ENCODE measurements at places on chromosomes 11 and 22.

- no peak for DNase-seq
These were observed 8.5 kb downstream of the EMID1 start for GRCh38 chr22:29214232-29214631.

DNA sequence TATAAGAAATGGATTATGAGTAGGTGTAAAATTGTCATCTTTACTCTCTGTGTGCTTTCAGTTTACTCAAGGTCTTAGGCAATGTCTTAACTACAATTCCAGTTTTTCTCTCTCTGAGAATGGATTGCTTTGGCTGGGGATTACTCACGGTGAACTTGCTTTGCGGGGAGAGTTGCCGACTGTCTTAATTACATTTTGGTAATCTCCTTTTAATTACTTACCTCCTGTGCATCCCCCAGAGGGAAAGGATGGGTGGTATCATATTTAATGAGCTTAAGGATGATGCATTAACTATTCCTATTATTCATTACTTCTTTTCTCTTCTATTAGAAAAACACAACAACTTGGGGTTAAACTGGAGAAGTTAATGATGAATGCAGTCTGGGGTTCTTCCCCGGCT, 159.4 kb downstream of the MPPED1 start:
- no peak for DNase-seq

GRCh38 chr11:12845163-12845562, 164.0 kb upstream of the RASSF10 start:
- DNase-seq, result no peak

GRCh38 chr11:76637491-76638269, 32.9 kb downstream of the LRRC32 start:
- no peak for DNase-seq

GRCh38 chr11:121763526-121763925, 310.8 kb upstream of the SORL1-AS1 start:
- DNase-seq, result no peak

DNA sequence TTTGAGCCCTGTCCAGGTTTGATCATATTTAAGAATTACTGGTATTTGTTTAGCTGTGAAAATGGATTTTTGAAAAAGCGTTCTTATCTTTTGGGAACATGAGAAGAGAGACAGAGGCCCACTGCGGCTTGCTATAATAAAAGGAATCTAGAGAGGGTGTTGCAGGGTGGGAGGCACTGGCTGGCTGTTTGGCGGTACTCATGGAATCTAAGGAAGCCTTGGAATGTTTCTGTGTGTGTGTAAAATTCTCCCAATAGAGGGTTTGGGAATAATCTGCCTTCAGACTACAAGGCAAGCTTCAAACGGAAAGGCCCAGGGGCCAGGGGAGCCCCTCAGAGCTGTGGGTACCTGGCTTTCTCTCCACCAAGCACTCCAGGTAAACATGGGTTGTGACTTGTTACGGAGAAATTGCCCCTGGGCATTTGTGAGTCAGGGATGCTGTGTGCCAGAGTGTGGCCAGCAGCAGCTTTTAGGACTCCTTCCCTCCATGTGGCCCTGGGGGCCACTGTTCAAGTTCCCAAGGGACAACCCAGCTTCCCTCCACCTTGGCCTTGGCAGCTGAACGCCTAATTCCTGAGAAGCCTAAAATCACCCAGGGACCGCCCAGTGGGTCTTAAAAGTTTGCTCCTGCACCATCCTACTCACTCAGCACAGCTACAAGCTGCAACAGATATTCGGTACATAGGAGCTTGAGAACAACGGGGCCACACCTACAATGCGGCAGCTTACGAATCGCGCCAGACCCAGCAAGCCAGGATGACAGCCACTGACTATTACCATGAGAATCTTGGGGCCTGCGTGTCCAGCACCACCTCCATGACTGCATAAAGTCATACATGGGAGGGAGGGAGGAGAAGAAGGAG, 14.1 kb upstream of the SYT8 start:
- no peak for DNase-seq

GRCh38 chr22:42797011-42797410, 60.1 kb downstream of the ARFGAP3 start:
- no peak for DNase-seq

GRCh38 chr11:65894034-65894591, 3.6 kb downstream of the CCDC85B start:
- no peak for DNase-seq

DNA sequence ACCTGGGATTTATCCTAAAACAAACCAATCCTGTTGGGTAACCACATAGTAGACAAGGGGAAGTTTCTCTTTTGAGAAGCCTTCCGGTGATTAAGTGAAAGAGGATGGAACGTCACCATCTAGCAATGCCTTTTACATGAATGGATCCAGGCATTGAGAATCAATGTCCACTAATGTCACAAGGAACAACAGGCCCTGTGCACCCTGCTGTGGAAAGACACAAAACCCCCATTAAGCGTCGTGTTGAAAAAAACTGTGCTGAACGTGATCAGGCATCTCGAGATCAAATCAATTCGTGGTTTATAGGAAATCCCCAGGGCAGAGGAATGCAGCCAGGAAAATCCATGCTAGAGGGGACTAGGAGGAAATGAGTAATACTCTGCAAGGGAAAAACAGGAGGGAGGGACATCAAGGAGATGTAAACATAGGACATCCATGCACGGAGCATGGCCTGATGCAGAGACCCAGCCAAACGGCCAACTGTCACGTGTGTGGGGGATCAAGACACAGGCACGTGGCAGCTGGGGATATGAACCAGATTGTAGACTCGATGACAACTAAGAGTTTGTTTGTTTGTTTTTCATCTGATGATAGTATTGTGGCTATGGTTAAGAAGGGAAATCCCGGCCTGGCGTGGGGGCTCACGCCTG, 38.6 kb upstream of the CARS1 start:
- DNase-seq, result no peak

DNA sequence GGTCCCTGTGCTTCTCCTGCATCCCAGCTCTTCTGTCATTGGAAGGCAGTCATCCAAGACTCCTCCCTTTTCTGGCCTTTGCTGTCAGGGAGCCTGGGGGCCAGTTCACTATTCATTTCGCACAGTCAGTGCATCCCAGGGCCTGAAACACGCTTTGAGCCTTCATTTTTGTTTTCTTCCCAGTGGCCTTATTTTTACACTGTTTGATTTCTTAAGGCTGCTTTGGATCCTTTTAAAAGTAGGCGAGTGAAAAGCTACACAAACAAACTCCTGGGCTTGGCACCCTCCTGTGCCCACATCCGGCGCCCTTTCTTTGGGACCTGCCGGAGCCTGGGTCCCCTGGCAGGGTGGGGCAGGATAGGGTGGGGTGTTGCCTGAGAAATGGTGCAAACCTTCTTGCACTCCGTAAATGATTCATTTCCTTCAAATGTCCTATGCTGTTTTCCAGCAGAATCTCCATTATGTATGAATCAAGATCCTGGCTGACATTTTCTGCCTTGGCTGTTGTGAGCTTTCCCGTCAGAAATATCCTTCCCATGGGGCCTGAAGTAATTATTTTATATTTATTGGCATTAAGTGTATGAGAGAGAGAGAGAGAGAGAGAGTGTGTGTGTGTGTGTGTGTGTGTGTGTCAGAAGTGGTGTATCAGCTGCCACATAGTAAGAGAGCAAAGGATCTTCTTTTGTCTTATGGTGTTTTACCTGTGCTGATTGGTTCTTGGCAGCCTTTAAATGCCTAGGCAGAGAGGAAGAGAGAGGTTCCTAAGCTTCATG, 45.6 kb downstream of the BCR start:
- no peak for DNase-seq

- DNase-seq, result peak; percentile 10
These were observed 262.8 kb downstream of the BRD1 start for GRCh38 chr22:49564666-49565515.

DNA sequence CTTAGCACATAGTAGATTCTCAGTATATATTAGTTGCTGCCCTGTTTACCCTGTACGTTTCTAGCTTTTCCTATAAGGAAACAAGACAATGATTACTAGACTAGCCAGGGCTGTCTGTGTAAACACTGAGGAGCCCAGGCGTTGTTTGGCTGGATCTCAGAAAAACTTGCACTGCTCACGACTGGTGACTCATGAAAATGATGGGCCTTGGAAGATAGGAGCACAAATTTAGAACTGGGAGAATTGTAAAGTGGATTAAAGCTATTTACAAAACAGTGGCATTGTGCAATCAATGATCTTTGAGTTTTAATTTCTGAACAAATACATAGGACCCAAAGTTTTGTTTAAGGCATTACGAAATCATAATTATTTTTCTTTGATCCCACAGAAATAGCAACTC, 276.9 kb downstream of the FAM76B start:
- DNase-seq, result no peak

GRCh38 chr22:37681556-37682049, 4.5 kb upstream of the NOL12 start:
- DNase-seq, result peak; percentile 72

DNA sequence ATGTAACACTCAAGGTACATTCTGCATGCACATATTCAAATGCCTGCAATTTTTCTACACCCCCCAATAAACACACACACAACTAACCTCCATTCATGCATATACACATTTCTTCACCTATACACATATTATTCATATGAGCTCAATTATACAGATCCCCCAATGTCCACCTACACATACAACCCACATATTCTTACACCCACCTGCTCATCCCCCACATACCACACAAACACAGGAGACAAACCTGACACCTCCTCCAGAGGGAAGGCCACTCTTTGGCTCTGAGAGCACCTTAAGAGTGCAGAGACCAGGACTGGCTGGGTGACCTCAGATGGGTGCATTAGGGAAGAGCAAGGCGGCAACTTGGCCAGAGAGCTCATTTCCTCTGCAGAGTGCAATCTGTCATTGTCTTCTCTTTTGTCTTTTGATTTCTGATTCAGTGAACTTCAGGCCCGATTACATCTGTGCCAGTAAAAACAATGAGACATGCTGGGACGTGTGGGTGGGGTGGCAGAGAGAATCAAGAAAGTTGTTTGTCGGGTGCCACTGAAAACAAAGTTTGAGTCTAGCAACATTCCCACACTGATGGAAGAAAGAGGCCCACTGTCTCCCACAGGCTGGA, 208.4 kb downstream of the NXPE2 start:
- DNase-seq, result no peak

GRCh38 chr22:27791159-27791858, 10.2 kb downstream of the MN1 start:
- DNase-seq, result no peak

- no peak for DNase-seq
These were observed 53.8 kb downstream of the FLRT1 start for GRCh38 chr11:64089493-64089892.

DNA sequence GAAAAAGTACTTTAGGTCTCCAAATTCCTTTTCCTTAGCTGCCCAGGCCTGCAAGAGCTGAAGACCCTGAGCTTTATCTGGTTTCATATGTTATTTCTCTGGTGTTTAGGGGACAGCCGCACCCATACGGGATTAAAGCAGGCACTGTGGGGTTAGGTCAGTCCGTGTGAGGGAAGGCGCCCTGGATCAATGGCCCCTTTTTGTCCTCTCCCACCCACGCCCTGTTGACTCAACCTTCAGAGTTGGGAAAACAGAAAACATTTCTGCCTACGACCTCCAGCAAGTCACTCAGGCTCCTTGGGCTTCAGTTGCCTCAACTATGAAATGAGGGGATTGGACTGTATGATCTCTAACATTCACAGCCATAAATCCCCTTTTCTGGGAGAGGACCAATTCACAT, 55.2 kb upstream of the BARX2 start:
- no peak for DNase-seq

GRCh38 chr11:33926671-33927552, 35.0 kb upstream of the LMO2 start:
- no peak for DNase-seq

DNA sequence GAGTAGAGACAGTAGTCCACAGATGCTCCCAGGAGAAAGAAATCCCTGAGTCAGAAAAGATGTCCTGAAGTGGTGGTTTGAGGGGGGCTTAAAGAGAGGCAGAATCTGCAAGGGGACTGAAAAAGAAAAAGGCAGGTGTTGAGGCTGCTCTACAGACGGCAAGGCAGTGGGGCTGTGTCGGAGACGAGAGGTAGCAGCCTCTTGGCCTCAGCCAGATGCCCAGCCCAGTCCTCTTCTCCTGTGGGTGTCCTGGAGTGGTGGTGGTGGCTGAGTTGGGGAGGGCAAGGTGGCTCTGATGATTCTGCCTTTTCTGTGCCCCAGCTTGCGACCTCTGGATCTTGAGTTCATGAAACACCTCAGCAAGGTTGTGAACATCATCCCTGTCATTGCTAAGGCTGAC, 9.3 kb upstream of the WBP2NL start:
- no peak for DNase-seq

DNA sequence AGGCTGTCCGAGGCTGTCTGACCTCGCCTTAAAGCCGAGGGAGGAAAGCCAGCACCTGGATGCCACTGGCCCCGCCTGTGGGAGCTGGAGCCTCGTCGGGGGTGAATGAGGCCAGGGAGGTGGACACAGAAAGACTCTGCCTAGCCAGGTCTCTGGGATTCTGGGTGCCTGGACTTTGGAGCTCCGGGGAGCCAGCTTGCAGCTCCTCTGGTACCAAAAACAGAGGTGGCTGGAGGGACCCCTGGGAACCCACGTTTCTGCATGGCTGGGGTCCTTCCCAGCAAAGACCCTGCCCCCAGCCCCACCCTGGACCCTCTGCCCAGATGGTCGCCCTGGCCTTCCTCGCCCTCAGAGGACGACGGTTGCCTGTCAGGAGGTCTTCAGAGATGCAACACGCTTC, 239.7 kb downstream of the BRD1 start:
- DNase-seq, result no peak

- no peak for DNase-seq
These were observed 24.4 kb downstream of the OR8B12 start for GRCh38 chr11:124518989-124519451.

- DNase-seq, result no peak
These were observed 611.6 kb upstream of the CADM1 start for GRCh38 chr11:116115801-116116200.

DNA sequence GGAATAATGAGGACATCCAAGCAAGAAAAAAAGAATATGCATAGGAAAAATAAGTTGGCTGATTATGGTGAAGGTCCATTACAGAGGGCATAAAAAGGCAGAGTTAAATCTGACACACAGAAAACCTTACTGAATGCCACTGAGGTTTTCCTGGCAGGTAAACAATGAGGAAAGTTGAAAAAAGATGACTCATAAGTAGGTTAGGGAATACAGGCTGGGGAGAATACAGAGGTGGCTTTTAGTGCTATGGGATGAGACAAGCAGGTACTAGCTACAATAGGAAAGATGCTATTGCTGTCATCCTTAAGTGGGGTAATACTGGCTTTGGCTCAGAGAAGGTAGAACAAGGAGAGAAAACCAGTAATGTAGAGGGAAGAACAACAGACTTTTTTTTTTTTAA, 44.7 kb downstream of the CSTF3 start:
- no peak for DNase-seq
